Hematopoietic multipotent progenitor cell treated with erythropoietin and hydrocortisone succinate and interleukin-3 and kit ligand, for 8 days (in vitro differentiated cells): ENCODE measurements at places on chromosomes 11 and 22.

DNA sequence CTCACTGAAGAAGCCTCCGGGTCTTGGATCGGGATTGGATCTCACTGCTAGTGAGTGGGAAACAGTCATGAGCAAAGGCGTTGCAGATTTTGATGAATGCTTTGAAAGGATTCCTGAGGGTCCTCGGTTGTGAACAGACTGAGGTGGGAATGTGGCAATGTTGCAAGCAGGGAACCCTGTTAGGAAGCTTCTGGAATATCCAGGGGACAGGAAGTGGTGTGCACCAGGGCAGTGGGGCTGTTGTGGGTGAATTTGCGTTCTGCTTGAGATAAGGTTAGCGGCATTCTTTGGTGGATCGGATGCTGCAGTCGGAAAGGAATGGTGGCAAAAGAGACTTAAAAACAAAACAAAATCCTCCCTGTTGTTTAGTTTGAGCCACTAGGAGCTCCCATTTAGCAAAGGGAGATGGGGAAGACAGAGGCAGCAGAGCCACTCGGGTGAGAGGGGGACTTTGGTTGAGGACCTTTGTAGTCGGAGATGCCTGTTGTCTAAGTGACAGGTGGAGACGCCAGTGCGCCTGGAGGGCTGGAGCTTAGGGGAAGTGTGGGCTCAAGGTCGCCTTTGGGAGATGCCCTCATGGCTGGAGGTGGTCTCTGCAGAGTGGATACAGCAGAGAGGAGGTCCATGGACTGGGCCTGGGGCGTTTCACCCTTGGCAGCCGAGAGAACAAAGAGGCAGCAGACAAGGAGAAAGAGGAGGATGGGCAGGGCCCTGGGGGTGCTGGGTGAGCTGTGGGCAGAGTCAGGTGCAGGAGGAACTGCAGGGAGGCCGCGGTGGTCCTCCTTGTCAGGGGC is 37.6 kb downstream of the CSF2RB start:
- no peak for DNase-seq

- peak; percentile 86 for DNase-seq
These were observed 45.9 kb downstream of the ZNF143 start for GRCh38 chr11:9506489-9507276.

- DNase-seq = peak; percentile 39
These were observed 42.2 kb downstream of the FLI1 start for GRCh38 chr11:128735935-128736605.

DNA sequence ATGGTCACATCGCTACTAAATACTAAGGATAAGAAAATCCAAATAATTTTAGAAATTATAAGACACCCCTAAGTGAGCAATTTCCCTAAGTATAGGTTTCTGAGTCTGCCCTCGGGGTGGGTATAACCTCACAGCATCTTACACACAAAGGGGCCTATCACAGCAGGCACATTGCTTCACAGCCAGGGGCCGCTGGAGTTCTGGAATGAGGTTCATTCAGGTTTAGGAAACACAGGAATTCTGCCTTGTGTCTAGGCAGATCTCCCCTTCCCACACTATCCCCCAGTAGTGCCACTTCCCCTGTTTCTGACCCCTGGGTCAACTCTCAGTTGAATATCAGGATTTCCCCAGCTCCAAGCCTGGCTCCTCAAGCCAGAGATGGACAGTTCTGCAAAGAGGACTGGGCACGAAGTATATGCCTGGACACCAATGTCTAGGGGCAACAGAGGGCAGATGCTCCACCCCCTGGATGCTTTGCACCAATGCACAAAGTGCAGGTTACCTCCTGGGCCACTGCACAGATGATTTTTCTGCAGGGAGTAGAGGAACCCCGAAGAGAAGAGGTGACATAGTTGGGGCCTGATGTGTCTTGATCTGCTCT is 11.4 kb downstream of the TUBA8 start:
- DNase-seq = no peak

- no peak for DNase-seq
These were observed 107.7 kb upstream of the CLMP start for GRCh38 chr11:123302751-123303195.

GRCh38 chr11:133173810-133174412 is 358.4 kb downstream of the OPCML start:
- DNase-seq = no peak

DNA sequence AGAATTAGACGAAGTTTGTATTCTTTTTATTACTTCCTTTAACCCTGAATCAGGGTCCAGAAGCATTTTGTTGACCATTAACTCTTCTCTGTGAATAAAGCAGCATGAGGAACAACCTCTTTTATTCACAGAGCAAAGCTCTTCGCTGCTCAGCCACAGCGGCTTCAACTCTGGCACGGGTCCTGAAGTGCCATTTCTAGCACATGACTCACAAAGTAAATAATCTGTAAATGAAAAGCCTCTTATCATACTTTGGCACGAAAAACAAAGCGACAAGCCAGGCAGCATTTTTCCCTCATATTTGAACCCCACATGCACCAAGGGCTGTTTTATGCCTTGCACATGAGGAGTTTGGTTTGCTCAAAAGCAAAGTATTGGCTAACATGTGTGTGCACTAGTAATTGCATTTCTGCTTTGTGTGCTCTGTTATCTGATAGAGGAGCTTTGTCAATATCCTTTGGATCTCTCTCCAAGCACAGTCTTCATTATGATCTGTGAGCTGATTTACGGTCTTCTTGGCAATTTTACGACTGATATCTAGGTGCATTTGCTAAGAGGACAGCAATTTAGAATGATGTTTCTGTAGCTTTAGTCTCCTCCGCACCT is 33.0 kb upstream of the APOBEC3A start:
- peak; percentile 60 for DNase-seq

DNA sequence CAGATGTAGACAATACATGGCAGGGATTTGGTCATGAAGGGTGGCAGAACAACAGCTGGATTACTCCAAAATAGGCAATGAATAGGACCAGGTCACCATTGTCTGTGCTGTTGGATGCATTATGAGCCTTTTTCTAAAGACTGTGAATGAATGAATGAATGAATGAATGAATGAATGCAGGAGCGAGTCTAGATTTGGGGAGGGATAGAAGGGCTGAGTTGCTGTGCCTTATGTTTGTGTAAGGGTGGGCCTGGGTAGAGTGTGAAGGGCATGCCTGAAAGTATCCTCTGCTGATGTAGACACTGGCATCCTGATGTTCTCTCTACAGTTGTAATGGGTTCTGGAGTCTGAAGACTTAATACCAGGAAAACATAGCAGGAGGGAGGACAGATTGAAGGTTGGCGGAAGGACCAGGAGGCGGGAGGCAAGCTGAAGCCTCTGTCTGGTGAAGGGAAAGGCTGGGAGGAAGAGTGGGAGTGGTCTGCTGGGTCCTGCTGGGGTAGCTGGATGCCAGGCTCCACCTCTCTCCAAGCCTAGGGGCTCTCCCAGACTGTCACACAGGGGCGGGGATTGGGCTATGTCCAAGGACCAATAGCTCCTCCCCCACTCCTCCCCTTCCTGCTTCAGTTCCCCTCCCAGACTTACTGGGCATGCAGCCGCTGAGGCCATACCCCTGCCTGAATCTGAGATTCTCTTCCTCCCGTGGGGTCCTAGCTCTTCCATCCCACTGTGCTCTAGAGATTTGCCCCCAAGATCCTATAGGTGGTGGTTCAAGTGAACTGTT is 4.8 kb downstream of the TRIM3 start:
- peak; percentile 82 for DNase-seq

GRCh38 chr11:60868682-60869450 is 1.5 kb downstream of the ZP1 start:
- DNase-seq = no peak

DNA sequence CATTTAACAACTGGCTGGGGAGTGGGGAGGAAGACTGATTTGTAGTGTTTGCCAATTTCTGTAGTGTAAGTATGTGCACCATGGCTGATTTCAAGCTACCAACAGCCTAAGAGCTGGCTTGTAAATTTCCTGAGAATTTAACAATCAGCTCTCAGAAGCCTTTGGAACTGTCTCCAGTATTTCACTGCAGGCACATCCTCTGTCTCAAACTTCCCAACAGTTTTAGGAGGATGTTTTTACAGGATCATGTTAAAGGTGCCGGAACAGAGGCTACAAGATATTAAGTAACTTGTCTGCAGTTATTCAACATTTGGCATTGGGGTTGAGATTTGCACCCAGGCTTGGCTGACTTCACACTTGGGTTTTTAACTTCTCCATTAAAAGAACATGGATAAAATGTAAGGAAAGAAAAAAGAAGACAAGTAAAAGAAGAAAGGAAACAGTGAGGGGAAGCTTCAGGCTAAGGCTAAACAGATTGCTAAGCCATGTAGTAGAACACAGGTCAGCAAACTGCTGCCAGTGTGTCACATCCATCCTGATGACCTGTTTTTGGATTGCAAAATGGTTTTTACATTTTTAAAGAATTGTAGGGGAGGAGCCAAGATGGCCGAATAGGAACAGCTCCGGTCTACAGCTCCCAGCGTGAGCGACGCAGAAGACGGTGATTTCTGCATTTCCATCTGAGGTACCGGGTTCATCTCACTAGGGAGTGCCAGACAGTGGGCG is 204.8 kb upstream of the SESN3 start:
- DNase-seq = no peak

- DNase-seq = no peak
These were observed 206.1 kb upstream of the MTNR1B start for GRCh38 chr11:92763336-92763735.

- peak; percentile 68 for DNase-seq
These were observed 24.1 kb downstream of the GRAMD1B start for GRCh38 chr11:123454060-123454651.

GRCh38 chr11:60502221-60502775 is 9.7 kb downstream of the MS4A12 start:
- no peak for DNase-seq

GRCh38 chr11:104094576-104094975 is 58.1 kb downstream of the DDI1 start:
- DNase-seq = no peak

GRCh38 chr11:44760917-44761550 is 34.3 kb downstream of the TSPAN18 start:
- peak; percentile 81 for DNase-seq

- no peak for DNase-seq
These were observed 47.8 kb downstream of the TEAD1 start for GRCh38 chr11:12721816-12722604.

DNA sequence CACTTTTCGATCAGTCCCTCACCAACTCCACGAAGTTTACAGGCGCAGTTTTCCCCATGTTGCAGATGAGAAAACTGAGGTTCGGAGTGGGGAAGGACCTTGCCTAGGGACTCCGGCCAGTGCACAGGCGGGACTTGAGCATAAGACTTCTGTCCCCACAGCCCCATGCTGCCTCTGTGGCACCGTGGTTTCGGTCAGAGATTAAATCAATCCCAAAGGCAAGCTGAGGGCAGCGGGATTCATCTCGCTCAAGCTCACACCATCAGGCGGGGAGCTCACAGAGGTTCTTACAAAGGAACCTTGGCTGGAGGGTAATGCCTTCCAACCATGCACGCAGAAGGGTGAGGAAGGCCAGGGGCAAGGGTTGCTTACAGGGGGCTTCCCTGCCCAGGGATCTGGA is 115.5 kb downstream of the PHF21B start:
- DNase-seq = no peak

- peak; percentile 80 for DNase-seq
These were observed 939 bp upstream of the SH3BP1 start for GRCh38 chr22:37638391-37639069.

DNA sequence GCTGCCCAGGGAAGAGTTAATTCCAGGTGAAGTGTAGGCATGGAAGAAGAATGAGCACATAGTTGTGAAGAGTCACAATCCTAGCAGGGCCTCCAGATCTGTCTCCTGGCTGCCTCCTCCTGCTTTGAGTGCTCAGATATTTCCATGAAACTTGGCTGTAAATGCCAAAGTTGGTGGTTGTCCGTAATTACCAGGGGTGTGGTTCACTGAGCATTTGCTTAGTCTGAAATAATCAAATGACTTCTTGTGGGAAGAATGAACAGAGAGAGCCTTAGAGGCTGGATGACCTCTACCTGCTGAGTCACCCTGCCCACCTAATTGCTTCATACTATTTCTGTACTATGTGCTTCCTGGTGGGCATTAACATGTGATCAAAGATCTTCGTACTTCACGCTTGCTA is 50.9 kb downstream of the APIP start:
- DNase-seq = no peak

GRCh38 chr22:46681010-46681409 is 57.0 kb downstream of the CERK start:
- peak; percentile 33 for DNase-seq

DNA sequence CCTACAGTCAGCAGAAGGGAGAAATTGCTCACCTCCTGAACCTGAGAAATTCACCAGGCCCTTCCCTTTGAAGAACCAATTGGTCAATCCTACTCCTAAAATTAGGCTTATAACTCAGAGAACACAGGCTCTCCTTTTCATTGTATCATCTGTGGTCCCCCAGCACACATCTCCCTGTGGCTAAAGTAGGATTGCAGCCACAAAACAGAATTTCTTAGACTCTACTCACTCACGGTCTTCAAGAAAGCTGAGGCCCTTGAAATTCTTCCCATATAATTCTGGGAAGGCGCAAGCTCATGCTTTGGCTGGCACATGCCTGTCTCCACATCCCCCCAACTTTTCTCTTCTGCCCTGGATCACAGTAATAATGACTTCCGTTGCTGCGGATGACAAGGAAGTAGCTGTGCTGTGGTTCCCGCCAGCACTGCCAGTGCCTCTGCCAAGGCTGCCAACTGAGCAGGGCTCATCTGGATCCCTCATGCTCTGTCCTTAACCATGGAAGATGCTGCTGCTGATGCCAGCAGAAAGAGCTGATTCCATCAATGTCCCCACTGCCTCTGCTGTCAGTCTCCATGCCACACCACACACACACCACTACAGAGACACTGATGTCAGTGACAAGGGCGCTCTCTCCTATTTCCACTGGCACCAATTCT is 200.6 kb upstream of the POU2AF2 start:
- no peak for DNase-seq

DNA sequence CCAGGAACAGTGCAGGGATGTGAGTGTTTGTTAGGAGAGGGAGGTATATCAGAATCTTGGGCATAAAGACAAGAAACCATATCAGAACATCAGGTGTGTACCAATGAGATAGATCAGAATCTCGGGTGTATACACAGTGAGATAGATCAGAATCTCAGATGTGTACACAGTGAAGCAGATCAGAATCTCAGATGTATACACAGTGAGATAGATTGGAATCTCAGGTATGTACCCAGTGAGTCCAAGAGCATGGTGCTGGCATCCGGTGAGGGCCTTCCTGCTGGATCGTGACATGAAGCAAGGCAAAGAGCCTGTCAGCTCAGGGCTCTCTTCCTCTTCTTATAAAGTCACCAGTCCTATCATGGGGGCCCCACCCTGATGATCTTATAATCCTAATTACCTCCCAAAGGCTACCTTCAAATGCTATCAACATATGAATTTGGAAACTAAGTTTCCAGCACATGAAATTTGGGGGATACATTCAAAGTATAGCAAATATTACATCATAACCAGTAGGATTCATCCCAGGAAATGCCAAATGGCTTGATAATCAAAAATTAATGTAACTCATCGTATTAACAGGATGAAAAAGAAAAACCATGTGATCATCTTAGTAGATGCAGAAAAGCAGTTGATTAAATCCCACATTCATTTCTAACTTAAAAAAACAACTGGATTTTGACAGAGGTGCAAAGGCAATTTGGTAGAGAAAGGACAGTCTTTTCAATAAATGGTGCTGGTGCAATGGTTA is 28.6 kb downstream of the PPARA start:
- no peak for DNase-seq

GRCh38 chr11:64864473-64865285 is 13.7 kb downstream of the EHD1 start:
- DNase-seq = no peak
